Activated CD8-positive, alpha-beta memory T cell treated with anti-CD3 and anti-CD28 coated beads for 48 hours (primary cell): ENCODE measurements at places on chromosomes 1 and 21.

DNA sequence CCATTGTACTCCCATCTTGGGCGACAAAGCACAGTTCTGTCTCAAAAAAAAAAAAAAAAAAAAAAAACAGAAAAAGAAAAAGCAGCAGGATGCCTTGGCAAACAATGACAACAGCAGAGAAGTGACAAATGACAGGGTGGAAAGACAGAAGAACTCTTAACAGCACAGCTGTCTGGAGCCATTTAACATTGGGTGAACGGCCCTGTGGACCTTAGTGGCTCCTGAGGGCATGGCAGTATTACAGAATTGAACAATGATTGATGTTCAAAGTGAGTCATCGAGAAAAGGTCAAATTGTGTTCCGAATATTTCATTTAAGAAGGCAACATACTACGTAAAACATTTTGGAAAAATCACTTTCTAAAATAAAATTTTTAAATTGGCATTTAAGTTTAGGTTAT is 30.0 kb downstream of the DNASE2B start:
- no peak for DNase-seq

- DNase-seq: no peak
These were observed 7.3 kb upstream of the LRRC71 start for GRCh38 chr1:156912861-156913808.

DNA sequence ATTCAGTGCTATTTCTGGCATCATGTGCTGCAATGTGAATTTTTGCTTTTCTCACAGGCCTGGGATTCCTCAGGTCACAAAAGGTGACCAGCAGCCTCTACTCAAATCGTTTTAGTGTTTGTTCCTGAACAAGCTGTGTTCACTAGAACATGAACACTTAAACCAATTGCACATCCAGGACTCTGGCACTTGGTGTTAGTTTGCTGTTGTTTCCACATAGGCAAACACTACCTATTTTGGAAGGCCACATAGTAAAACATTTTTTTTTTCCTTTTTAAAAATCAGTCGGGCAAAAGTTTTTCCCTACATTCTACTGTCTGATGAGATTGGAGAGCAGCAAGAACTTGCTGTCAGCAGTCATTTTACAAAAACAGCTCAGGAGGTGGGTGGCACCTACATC is 83.2 kb downstream of the PLPP3 start:
- DNase-seq: no peak

DNA sequence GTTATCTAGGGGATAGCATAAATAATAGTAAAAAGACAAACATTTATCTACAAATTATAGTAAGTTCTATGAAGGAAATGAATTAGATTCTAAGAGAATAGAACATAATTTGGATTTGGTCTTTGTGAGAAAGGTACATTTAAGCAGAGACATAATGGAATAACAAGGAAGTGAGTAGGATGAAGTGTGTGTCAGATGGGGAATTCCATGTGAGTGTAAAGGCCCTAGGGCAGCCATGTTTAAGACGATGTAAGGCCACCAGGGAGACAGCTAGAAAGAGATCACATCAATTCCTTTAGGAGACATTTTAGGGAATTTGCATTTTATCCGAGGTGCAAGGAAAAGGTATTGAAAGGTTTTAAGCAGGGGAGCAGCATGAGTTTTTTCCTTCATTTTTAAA is 33.8 kb upstream of the ELAVL4 start:
- DNase-seq: no peak

DNA sequence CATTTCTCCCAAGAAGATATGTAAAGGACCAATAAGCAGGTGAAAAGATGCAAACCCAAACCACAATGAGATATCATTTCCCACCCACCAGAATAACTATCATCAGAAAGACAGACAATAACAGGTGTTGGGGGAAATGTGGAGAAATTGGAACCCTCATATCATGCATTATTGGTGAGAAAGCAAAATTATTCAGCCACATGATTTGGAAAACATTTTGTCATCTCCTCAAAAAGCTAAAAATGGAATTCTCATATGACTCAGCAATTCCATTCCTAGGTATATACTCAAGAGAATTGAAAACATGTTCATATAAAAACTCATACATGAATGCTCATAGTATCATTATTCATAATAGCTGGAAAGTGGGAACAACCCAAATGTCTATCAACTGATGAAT is 25.1 kb upstream of the RNF186 start:
- DNase-seq: no peak

GRCh38 chr1:206479183-206480125 is 9.2 kb downstream of the IKBKE start:
- DNase-seq: no peak

- DNase-seq: no peak
These were observed 418.2 kb upstream of the NFIA start for GRCh38 chr1:60664086-60664625.

DNA sequence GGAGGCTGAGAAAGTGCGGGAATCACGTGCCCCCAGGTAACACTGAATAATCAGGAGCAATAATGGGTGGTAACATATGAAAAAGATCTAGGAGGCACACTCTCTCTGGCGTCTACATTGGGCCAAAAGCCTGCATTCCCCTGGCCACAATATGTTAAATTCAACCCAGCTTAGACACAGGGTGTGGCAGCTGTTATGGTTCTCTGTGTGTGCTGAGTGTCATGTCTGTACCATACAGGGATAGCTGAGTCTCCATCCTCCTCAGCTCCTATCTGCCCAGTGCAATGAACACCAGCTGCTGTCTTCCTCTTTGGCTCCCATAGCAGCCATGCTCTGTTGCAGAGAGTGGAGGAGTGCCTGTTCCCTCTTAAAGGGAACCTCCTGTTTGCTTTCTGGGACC is 14.3 kb downstream of the S100A11 start:
- DNase-seq: no peak

DNA sequence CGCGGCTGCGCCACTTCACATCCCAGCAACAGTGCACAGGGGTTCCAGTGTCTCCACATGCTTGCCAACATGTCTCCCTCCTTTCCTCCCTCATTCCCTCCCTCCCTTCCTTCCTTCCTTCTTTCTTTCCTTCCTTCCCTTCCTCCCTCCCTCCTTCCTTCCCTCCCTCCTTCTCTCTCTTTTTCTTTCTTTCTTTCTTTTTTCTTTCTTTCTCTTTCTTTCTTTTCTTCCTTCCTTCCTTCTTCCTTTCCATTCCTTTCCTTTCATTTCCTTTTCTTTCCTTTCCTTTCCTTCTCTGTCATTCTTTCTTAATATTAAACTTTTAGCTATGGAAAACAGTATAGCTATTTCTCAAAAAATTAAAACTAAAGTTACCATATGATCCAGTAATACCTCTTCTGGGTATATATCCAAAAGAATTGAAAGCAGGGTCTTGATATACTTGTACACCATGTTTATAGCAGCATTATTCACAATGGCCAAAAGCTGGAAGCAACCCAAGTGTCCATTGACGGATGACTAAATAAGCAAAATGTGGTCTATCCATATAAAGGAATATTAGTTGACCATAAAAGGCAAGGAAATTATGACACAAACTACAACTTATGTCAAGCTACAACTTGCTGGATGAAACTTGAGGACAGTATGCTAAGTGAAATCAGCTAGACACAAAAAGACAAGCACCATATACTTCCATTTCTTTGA is 55.0 kb upstream of the TLR5 start:
- DNase-seq: no peak

DNA sequence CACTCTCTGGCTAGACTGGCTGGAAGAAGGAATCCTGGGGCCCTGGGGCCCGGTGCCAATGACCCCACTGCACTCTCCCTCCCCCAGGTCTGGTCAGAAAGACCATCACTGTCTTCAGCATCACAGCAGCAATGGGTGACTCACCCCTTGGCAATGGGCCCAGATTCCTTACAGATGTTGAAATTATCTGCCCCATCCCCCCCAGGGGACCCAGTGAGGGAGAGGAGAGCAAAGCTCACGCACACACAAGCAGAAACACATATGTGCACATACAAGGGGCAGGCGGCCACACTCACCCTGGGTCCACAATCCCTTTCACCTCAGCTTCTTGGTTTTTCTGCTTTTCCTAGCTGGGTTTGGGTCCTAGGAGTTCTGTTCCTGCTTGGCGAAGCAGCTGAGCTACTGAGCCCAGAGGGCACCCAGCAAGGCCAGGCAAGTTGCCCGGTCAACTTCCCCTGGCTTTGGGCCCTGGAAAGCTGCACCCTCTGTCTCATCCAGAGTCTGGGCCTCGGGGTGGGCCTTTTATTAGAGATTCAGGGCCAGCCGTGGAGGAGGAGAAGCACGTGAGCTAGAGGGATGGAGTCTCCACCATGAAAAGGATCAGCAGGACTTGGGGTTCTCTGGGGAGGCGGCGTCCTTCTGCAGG is 2.6 kb downstream of the COL16A1 start:
- DNase-seq: no peak

- DNase-seq: no peak
These were observed 37.6 kb downstream of the NVL start for GRCh38 chr1:224292419-224292818.

- DNase-seq: no peak
These were observed 1.3 kb downstream of the TMEM167B start for GRCh38 chr1:109091839-109092193.

DNA sequence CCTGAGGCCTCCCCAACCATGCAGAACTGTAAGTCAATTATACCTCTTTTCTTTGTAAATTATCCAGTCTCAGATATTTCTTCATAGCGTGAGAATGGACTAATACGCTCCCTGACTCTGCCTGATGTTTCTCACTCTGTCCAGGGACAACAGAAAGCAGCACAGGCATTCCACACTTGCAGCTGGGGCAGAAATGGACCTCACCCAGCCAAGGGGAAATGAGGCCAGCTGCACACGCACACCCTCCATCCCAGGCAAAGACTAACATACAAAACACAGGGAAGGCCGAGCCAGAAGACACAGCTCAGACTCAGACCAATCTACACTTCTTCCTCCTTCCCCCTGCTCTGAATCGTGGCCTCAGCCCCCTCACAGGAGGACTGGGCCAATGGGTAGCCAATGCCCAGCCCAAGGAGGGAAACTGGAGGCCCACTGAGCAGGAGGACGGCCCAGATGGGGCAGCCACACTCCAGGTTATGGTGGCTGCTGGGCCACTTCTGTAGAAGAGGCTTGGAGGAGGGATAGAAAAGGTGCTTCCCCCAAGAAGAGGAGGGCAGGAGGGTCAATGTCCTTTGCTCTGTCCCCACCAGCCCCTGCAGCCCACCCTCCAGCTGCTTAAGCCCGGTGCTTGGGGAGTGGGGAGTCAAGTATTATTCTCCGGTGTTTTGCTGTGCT is 228.4 kb downstream of the NPHP4 start:
- no peak for DNase-seq

GRCh38 chr1:110393691-110394492 is 3.1 kb upstream of the SLC16A4 start:
- no peak for DNase-seq

DNA sequence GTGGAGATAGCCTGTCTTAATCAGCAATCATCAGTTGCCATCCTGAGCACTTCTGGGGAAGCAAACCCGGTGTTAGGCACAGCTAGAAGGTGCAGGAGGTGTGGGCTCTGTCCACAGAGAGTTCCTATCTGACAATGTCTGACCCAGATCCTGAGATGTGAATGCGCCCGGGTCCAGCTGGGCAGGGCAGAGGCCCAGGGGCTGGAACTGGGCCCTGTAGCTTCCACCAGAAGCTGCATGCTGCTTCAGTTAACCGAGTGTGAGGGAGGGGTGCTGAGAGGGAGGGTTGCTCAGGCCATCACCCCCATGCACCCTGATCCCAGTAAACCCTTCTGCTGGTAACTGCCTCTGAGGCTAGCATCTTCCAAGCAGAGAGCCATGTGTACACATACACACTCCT is 42.2 kb downstream of the KIF21B start:
- no peak for DNase-seq

DNA sequence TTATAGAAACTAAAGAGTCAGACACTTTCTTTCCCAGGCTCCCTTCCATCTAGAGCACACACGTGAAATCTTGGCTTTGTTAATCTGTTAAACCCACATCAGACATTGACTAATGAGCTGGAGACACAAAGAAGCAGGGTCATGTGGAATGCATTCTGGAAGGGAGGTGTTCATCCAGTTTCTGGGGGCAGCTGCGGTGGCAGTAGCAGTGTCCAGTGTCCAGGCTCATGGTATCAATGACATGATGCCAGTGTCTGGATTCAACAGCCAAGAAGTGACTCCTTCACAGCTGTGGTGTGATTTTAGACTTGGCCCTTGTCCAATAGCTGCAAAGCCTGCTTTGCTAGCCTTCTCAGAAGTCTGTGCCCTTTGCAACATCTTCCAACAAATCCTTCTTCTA is 95.2 kb downstream of the NTPCR start:
- DNase-seq: no peak

DNA sequence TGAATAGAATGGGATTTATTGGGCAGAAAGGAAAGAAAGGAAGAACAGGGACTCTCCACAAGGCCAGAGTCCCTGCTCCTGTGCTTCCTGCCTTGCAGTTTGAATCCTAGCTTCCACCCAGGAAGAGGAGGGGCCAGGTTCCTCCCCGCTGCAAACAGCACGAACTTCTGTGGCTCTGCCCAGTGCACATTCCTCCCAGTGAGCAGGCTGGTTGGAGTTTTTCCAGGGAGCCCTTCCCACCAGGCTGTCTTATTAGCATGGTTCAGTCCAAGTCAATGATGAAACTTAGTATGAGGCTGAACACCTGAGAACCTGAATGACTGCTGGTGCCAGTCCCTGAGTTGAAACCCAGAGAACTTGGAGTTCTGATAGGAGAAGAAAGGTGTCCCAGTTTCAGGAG is 247.2 kb downstream of the DUSP10 start:
- DNase-seq: no peak

GRCh38 chr21:45963232-45963570 is 18.4 kb upstream of the COL6A1 start:
- no peak for DNase-seq

- no peak for DNase-seq
These were observed 240.3 kb downstream of the AKT3 start for GRCh38 chr1:243609698-243610097.

DNA sequence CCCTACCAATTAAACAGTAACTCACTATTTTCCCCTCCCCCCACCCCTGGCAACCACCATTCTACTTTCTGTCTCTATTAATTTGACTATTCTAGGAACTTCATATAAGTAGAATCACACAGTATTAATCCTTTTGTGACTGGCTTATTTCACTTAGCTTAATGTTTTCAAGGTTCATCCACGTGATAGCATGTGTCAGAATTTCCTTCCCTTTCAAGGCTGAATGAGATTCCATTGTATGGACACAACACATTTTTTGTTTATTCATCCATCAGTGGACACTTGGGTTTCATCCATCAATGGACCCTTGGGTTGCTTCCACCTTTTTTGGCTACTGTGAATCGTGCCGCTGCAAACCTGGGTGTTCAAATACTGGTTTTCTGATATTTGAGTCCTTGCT is 41.7 kb downstream of the EIF2D start:
- DNase-seq: no peak

- DNase-seq: no peak
These were observed 125.5 kb upstream of the IRF2BP2 start for GRCh38 chr1:234735476-234735875.
